ENCODE measurements at places on chromosomes 3 and 15. TPM values are rescaled to one million over a fixed set of nuclear protein-coding genes. Genes with fewer than 3 reads are reported as not detected.

DNA sequence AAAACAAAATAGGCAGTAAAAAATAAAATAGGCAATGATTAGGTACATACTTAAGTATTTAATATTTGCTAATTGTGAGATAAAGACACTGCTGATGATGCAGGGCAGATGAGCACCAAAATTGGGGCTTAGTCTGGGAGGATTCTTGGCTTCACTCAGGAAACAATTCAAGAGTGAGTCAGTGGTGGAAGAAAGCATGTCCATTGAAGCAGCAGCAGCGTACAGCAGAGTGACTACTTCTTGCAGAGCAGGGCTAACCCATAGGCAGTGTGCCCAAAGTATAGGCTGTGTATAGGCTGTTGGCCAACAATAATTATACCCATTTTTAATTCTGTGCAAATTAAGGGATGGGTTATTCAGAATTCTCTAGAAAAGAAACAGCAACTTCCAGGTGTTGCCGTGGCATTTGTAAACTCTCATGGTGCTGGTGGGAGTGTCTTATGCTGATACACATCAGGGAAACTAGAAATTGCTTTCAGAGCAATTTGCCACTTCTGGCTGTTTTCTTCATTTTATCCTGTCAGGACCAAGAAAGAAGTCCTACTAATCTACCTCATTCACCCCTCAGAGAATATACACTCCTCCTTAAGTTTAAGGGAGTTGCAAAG, 317.3 kb upstream of the NAALADL2 start:
- no peak for DNase-seq

IL17RC gene
- total RNA-seq: 17.3 TPM

- no peak for DNase-seq
These were observed 71.3 kb downstream of the PTPRG start for GRCh38 chr3:61632568-61633175.

GRCh38 chr3:71135373-71136088, 448.0 kb downstream of the FOXP1 start:
- DNase-seq: peak; percentile 42

GRCh38 chr15:63019511-63020109, 22.9 kb upstream of the TPM1 start:
- peak; percentile 77 for DNase-seq

MAN2C1 gene
- 109 TPM for total RNA-seq

ATP13A4 gene
- 0.62 TPM for total RNA-seq

- DNase-seq: no peak
These were observed 1.7 kb downstream of the KLHL40 start for GRCh38 chr3:42686832-42687650.

LIPC gene
- total RNA-seq: 0.44 TPM

GRCh38 chr3:129314386-129315222, 35.9 kb downstream of the HMCES start:
- peak; percentile 97 for DNase-seq

- no peak for DNase-seq
These were observed 875.9 kb upstream of the NR2F2 start for GRCh38 chr15:95454403-95455262.

- no peak for DNase-seq
These were observed 20.2 kb upstream of the CPNE9 start for GRCh38 chr3:9683426-9683825.

GRCh38 chr3:13879102-13879945, 547 bp downstream of the WNT7A start:
- DNase-seq: no peak

IGSF11 gene
- total RNA-seq: 1.8 TPM

- DNase-seq: peak; percentile 56
These were observed 44.8 kb downstream of the KBTBD12 start for GRCh38 chr3:127959873-127960272.

NSMCE3 gene
- total RNA-seq: 7.2 TPM

CASR gene
- not detected for total RNA-seq

DNA sequence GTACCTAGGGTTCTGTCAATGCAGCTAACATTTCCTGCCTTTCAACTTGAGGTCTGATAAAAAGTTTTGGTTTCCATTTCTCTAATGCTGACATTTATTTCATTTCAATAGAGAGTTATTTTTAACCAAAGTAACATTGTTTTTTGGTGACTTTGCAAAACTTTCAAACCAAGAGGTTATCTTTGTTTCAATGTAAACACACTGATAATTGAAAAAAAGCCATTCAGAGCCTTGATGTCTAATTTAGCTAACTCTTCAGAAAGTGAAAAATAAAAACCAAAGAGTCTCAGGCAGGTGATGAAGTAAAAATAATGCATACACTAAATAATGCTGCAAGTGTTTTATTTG, 9.6 kb upstream of the TIPARP start:
- DNase-seq: no peak

MYLK gene
- total RNA-seq: 28.2 TPM

DNA sequence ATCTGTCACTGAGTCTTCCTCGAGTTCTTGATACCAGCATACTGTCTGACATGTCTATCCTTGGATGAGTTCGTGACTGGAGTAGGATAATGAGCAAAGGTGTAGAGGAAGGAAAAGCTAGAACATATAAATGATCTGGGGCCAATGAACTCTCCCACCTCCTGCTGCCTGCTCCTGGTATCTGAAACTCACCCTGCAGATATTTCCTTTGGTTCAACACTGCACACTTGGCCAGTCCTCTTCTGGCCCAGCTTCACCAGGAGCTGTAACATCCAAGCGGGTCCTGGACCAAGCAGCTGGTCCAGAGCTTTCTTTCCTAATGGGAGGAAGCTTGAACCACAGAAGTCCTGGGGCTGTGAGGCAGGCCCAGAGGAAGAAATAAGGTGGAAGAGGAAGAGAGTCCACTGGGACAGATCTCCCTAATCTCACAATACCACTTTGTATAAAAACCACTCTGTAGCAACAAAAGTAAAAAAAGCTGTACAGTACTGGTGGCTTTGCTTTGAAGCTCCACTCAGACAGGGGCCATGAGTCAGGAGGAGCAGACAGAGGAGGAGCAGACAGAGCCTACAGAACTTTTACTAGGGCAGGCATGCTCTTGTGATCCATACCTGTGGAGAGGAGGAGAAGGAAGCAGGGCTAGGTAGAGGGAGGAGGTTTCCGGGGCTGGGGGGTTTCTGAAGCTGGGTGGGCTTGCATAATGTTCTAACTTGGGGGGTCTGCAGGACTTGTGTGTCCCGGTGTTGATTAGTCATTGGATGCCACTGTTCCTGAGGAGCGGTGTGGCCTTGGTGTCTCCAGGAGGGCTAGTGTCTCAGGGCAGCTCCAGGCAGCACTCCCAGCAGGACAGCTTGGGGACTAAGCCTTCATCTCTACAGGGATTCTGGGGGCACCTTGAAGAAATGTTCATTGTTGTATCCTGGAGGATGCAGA, 166.9 kb downstream of the ABHD5 start:
- no peak for DNase-seq

- DNase-seq: no peak
These were observed 261.9 kb downstream of the GABRG3 start for GRCh38 chr15:27232876-27233275.

TMCO5A gene
- not detected for total RNA-seq

PATL2 gene
- 0.66 TPM for total RNA-seq

DNA sequence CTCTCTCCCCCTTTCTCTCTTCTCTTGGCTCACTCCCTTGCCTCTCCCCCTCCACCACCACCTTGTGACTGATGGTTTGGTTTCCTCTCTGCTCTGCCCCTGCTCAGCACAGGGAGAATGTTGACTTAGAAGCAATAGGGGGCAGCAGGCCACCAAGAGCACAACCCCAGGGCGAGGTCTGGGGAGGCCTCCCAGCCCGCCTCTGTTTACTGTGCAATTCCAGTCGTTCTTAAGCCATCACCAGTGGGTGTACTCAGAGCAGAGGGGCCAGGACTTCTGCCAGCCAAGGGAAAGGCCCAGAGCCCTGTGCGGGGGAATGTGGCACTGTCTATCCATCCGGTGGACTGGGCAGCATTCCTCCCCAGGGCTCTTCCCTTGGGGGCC, 5.7 kb upstream of the APEH start:
- DNase-seq: no peak

MYO5C gene
- 5.3 TPM for total RNA-seq

DNA sequence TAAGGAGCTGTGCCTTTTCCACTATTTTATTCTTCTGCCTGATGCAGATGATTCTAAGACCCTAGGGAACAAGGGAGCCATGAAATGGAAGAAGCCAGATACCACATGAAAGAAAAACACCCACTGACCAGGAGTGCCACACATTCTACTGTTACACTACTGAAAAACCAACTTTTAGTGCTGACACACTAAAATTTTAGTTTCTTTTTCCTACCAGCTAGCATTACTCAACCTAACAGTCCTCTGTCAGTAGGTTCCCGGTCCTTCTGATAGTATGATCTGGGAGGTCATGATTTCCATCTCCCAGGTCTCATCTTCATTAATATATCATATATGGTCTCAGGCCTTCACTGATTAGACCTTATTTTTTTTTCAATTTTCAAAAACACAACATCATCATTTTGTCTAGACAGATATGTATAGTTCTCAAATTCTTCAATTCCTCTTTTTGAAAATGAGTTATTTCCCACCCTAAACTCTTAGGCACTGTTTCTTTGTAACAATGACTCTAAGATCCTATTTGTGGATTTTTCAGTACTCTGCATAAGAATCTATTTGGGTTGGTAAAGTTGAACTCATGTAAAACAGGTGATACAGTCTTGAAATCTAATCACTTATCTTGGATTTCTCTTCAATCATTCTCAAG, 321.8 kb downstream of the CTNNB1 start:
- no peak for DNase-seq

DNA sequence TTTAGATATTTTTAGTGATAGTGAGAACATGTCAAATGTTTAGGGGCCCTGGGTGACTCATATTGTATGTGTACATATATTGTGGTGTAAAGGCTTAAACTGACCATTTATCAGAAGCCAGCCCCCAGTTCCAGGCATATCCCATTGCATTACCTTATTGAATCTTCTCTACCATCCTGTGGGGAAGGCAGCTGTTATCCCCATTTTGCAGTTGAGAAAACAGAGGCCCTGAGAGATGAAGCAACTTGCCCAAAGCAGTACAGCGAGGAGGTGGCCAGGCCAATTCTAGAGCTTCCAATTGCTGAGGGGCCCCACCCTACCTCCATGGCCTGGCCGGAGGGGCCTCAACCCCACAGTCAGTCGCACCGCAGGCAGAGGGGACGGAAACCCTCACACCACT, 47.9 kb downstream of the ZNF710 start:
- no peak for DNase-seq

- DNase-seq: peak; percentile 44
These were observed 80.7 kb downstream of the SQOR start for GRCh38 chr15:45715528-45715927.

DNA sequence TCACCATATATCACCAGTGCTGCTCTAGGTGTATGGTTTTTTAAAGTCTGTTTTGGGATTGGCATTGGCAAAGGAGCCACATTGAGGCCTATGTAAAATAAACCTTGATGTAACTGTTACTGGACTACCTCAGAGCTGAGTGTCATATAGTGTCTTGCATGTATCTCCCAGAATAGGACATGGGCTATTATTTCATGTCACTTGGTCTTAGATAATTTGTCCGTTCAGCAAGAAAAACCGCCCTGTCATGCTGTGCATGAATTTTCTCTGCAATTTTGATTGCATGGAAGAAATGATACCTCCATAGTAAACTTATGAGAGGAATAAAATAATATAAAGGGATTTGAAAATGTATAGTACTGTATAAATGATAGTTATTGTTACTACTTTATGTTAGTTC, 59.6 kb downstream of the RNF13 start:
- DNase-seq: no peak

LRIG1 gene
- total RNA-seq: 79.6 TPM

GRCh38 chr15:29356786-29357185, 87.2 kb upstream of the NSMCE3 start:
- no peak for DNase-seq

- DNase-seq: no peak
These were observed 29.9 kb upstream of the TMOD3 start for GRCh38 chr15:51799282-51800252.

DNA sequence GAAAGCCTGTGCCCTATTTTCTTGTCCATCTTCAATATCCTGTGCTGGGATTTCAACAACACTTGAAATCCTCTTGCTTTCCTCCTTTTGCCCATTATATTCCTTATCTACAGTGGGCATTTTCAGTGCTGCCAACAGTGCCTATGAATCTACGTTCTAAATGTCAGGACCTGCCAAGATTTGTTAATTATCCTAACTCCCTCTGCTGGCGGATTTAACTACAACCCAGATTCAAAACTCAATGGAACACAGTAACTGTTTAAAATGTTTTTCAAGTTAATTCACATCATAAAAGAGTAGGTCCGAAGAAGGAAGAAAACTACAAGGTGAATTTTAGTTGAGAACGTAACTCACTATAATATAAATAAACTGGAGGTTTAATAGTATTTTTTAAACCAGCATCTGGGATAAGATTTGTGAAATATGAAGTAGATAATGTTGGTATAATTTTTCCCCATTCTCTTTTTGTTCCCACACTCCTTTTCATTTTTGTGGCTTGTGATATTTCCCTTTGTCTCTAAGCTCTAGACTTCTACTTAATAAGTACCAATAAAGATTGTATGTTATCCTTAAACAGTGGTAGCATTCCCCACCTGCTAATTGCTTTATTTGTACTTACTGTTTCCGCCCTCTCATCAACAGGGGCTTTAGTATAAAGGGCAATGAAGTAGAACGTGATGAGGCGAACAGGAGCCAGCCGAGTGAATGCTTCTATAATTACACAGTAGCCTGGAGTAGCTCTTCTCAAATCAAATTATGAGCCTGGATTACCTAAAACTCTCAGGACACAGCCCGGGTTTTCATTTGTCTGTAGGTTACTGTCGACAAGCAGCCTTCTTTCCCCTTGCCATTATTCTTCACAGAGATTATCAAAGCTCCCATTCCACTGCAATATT, 302.5 kb upstream of the ATP11B start:
- peak; percentile 26 for DNase-seq

- no peak for DNase-seq
These were observed 8.0 kb downstream of the EPHB1 start for GRCh38 chr3:134803051-134803505.

CPEB1 gene
- total RNA-seq: 1.3 TPM

MME gene
- total RNA-seq: 16.1 TPM

FAM174B gene
- total RNA-seq: 13.3 TPM

- DNase-seq: no peak
These were observed 1.2 kb upstream of the LMCD1 start for GRCh38 chr3:8500319-8500988.

DNA sequence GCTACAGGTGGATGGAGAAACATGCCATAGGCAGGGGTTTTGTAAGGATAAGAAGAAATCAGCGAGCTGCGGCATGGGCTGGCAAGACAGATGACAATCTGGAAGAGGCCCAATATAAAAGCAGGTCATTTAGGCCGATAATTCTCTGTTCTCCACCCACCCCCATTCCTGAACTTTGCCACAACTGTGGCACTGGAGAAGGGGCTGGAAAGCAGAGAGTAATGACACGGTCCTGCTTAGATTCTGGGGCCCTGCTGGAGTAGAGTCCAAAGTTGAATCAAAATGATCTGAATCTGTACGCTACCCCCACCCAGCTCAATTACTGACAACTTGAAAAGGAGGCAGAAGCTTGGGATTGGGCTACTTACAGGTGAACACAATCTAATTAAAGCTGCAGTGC, 18.4 kb upstream of the BUB1B start:
- DNase-seq: no peak

CLDN18 gene
- not detected for total RNA-seq

GRCh38 chr3:149466192-149466591, 8.3 kb upstream of the TM4SF4 start:
- no peak for DNase-seq
